ENCODE measurements at places on chromosomes 12 and 14.

DNA sequence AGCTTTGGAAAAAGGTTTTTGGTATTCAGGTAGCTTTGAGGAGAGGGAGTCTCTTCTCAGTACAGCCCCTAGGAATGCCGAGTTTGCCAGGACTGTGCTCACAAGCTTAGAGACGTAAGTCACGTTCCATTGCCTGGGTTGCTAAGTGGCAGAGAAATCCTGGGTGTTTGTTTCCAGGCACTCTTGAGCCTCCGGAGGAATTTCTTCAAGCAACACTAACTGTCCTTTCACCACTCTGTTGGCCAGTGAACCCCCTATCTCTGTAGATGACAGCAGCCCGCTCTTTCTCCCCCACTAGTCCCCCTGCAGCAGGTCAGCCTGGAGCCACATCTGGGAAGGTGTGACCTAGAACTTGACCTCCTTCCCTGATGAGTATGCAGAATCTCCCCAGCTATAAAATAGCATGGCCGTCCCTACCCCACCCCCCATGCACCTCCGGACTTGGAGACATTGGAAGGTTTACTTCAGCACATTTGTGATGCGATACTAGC is 162.7 kb downstream of the ZFP36L1 start:
- DNase-seq, result no peak

- DNase-seq, result no peak
These were observed 21.1 kb downstream of the SETD3 start for GRCh38 chr14:99459481-99460100.

DNA sequence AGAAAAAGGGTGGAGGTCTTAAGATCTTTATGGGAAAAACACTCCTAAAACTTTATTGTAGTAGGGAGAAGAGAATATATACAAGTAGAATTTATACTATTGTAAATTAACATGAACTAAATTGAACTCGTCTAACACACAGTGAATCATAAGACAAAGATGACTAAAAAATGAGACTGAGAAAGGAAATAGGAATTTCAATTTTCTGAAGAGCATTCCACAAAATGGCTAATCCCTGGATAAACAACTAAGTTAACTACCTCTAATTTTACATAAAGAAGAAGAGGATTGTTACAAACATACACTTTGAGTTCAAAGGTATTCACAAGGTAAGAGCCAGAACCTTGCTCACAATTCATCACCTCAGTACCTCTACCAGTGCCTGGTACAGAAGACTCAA is 2.0 kb downstream of the MAP4K5 start:
- DNase-seq, result no peak

GRCh38 chr14:22464422-22465142 is 124.4 kb downstream of the DAD1 start:
- no peak for DNase-seq

DNA sequence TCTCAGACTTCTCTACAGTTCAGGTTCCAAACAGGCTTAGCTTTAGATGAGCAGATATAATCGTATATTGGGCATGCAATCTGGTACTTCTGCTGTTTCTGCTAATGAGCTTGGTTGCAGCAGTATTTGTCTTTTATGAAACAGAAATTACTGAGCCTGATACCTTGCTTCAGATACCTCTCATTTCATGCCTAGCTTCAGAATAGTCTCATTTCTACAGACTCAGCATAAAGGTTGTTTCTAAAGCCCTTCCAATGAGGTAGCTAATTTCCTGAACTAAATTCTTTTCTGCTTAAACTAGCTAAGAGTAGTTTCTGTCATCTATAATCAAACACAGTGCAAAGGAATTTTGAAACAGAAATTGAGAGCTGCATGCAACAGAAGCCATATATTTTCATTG is 275.0 kb upstream of the KITLG start:
- no peak for DNase-seq

All from stimulated activated naive B cell treated with anti-CD40 and anti-IgM and Interleukin-4, amounts not matched to agents 10 μg/mL and 1 μg/mL and 100 μg/mL, for 72 hours (primary cell).